ENCODE measurements at places on chromosomes 6 and 20.
A peak's percentile ranks its signal among the peaks of the same experiment; 100 is the strongest.

GRCh38 chr20:3681931-3682781, at the start of gene ADAM33:
ADAM33 (minus strand) TSS chr20:3682010; CDS start chr20:3682004, 6 bp downstream.
- DNase-seq: peak; percentile 58

GRCh38 chr6:134533991-134534390, 216.1 kb upstream of the SGK1 start:
- peak; percentile 47 for DNase-seq

- no peak for DNase-seq
Observed at GRCh38 chr6:35224720-35225119, 11.0 kb downstream of the SCUBE3 start.

GRCh38 chr6:3063733-3064700, 4.3 kb upstream of the RIPK1 start:
- DNase-seq: peak; percentile 88

DNA sequence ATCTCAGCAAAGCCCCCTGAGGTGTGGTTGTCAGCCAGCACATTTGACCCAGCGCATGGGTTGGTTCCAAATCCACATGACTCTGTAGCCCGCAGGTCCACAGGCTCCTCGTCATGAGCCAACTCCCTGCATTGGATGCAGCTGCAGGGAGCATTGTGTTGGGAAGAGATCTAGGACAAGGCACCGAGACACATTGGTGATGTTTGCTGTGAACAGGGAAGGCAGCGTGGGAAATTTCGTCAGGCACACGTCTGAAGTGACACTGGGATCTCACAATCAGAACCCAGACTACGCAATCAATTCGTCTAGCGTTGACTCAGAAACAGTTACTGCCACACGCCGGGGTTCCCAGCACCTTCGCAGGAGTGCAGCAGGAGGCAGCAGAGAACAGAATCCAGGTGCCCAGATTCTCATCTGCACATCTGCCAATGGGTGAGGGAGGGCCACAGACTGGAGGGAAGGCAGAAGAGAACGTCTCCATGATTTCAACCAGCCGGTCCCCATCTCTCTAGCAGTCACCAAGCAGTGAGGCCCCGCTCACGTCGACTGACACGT, 177.0 kb downstream of the TTLL2 start:
- DNase-seq: peak; percentile 23

GRCh38 chr6:107816818-107817217, 7.3 kb downstream of the SCML4 start:
- no peak for DNase-seq

- DNase-seq: no peak
Observed at GRCh38 chr6:68086199-68086598, 548.9 kb upstream of the ADGRB3 start.

GRCh38 chr20:10488534-10488933, 53.4 kb downstream of the SLX4IP start:
- DNase-seq: no peak

DNA sequence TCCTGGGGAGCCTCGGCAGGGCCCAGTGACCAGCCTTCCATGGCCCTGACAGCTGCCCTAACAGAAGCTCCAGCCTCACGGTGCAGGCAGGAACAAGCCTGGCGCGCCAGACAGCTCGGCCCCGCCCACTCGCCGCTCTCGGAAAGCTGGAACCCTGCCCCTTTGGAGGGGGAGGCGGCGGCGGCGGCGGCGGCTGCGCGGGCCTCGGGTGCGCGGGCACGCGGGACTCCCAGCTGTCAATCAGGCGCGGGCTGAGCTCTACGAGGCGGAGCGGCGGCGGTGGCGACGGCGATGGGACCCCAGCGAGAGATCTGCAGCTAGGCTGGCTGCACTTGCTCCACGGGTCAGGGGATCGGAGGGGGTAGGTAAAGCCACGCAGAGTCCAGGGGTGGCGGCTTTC, at the start of gene NRSN1:
Gene NRSN1 (plus strand): TSS at position 236 of the 400 bp plus-strand sequence. CDS start 8,113 bp downstream, outside the sequence.
- no peak for DNase-seq

- DNase-seq: no peak
Observed at GRCh38 chr20:25017257-25017803, 24.8 kb upstream of the APMAP start.

- no peak for DNase-seq
Observed at GRCh38 chr6:138404666-138405337, 779 bp downstream of the HEBP2 start.

DNA sequence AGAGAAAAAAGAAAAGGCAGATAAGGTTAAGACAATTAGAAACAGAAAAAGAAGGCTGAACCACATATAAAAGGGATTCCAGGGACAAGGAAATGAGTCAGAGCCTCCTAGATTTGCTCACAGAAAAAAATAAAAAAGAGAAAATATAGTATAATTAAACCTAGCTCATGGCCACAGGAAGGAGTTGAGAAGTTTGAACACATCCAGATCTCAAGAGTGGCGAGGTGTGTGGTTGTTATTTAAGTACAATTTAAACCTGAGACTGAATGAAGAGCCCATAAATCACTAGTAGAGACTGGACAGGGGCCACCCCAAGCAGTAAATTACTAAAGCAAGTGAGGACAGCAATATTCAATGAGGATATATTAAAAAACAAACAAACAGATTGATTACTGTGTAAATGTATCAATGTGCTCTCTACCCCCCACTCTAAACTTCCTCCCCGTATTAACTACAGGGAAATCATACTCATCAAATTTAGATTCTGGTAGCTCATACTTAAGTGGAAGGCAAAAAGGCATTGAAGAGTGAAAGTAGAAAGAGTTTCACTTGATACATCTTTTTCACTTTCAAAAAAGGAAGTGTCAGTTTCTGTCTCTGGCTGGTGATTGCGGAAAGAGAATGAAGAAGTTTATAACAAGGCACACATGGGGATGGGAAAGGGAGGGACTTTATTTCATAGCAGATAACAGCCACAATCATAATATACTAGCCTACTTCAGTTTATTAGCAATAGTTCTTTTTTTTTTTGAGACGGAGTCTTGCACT, 49.3 kb upstream of the SCAF8 start:
- no peak for DNase-seq

DNA sequence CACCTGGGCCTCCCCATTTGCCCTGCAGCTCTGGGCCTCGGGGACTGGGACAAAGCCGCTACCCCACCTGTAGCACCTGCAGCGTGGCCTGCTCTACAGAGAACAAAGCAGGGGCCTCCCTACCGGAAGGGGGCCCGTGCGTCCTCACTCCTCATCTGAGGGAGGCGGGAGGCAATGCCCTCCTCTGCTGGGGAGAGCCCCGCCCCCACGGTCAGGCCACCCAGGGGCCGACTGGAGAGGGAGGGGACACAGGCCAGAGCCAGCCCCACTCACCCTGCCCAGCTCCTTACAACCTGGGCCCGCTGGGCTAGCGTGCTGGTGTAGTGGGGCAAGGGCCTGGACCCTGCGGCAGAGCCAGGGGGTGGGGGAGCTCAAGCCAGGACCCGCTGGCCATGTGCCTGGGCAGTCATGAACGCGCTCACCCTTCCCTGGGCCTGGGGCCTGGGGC, 8.0 kb downstream of the LAMA5 start:
- DNase-seq: no peak

- DNase-seq: no peak
Observed at GRCh38 chr20:41172296-41173140, 35.2 kb downstream of the PLCG1 start.

GRCh38 chr6:168903613-168904345, 349.9 kb downstream of the THBS2 start:
- no peak for DNase-seq

DNA sequence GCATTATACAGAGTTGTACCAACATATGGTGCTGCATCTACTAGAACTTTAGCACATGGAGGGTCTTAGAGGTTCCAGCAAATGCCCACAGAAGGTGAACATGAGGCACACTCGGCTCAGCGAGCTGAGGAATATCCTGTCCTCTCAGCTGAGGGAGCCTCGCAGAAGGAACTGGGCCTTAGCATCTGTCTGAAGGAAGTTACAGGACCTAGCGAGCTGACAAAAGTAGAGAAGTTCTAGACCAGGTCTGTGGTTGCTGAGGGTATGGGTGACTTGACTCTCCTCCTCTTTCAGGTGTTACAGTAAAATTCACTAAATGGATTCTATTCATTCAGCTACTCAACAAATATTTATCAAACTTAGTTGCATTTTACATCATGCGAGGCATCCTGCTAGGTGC, 157.2 kb downstream of the ZDHHC14 start:
- no peak for DNase-seq

GRCh38 chr6:138869398-138869797, 73.5 kb downstream of the ECT2L start:
- DNase-seq: peak; percentile 72

GRCh38 chr6:97630604-97631003, 347.6 kb upstream of the MMS22L start:
- no peak for DNase-seq

GRCh38 chr6:14075095-14075503, 42.5 kb upstream of the CD83 start:
- DNase-seq: peak; percentile 43

- DNase-seq: no peak
Observed at GRCh38 chr6:30881392-30882203, 2.7 kb upstream of the DDR1 start.

DNA sequence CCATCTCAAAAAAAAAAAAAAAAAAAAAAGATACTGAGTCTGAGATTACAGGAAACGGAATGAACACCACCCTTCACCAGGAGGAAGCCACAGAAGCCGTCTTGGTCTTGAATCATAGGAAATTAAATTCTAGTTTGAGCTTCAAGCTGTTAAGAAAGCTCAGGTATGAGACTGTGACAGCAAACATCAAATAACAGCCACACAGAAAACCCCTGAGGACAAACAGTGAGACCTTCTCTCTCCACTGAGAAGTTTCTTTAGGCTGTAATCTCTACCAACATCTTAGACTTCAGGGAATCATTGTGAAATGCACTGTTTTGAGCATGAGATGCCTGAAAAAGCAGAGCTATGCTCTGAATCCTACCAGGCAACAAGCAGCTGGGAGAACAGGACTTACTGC, 30.8 kb downstream of the PDE10A start:
- no peak for DNase-seq

- no peak for DNase-seq
Observed at GRCh38 chr20:11003341-11003740, 329.5 kb upstream of the JAG1 start.

DNA sequence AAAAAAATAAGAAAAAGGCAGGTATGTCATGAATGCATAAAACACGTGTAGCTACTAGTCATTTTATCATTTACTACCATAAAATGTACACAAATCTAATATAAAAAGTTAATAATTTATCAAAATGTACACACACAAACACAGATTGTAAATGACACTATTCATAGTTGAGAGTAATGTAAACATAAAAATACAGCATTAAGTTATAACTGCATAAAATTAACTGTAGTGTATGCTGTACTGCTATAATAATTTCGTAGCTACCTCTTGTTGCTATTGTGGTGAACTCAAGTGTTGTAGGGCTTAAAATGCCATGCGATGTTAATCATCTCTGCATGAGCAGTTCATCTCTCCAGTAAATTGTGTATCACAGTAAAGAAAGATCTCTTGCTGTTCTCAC, 170.0 kb downstream of the MRPL14 start:
- DNase-seq: no peak

DNA sequence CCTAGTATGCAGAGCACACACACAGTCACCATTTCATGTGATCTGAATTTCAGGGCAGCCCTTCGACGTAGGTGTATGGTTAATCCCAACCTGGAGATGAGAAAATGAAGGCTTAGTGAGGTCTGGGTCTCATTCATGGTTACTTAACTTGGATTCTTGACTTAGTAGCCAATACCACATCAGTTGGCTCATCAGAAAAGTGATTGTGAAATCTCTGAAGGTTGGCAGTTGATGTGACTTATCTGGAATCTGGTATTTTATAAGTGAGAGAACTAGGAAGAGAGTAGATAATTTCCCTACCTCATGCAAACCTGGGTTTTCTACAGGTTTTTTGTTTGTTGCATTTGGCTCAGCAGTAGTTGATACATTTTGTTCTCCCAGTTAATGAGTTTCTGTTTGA, 123.7 kb downstream of the CCDC170 start:
- no peak for DNase-seq

DNA sequence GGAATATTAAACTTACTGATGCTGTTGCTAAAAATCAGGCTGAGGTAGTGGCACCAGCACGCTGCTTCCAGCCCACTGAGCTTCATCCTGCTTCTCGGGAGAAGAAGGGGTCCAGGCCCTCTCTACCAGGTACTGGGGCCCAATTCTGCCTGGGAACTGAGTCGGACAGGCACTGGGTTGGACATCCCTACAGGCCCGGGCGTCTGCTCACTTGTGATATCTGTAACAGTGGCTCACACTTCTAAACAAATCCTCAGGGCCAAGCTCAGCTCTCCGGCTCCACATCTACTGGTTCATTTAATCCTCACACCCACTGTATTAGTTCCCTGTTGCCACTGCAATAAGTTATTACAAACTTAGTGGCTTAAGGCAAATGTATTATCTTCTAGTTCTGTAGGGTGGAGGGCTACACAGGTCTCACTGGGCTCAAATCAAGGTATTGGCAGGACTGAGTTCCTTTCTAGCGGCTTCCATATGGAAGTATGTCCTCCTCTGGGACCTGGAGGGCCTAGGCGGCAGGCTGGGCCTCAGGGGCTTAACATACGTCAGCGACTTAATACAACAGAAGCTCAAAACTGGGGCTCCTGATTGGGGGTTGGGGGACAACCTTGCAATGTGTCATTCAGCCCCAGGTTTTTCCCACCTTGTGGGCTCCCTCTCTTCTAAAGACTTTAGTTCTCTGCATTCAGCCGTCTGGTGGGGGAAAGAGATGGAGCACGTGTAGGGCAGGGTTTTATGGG, 1.6 kb upstream of the KCNK15 start:
- DNase-seq: no peak

GRCh38 chr20:17676378-17676759, 5.7 kb downstream of the RRBP1 start:
- no peak for DNase-seq

DNA sequence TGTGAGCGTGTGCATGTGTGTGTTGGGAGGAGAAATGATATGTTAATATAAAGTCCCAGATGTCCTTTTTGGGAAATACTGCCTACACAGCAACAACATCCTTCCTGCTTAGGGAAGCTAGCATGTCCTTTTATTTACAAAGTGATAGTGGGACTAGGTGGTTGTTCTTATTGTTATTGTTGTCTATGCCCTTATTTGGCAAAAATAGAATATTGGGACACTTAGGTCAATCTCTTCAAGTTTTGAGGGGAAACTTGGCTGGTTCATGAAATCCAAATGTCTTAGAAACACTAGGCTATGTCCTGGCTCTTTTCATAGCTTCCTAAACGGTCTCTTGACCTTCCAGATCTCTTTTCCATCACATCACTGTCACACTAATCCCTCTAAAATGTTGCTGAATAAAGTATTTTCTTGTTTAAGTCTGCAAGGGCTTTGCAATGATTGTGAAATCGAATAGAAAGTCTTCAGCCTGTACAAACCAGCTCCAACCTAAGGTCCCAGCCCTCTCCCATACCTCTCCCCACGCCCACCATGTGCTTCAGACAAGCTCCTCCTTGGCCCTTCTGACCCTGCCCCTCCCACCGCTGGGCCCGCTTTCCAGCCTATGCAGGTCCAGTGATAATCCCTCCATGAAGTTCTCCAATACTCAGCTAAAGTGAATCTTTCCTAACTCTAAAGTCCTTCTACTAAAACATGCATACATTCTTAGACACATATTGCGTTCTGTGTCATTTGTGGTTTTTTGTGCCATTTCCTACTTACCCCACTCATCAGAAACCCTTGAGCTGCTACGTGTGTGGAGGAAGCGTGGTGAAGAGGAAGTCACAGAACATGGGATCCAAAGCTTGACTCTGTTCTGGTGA, 205.1 kb downstream of the LY86 start:
- no peak for DNase-seq

Measured in MG63 (cell line).